Vagina (tissue), 2 donors: ENCODE measurements at places on chromosomes 13 and 19.
A peak's percentile ranks its signal among the peaks of the same experiment; 100 is the strongest.

DNA sequence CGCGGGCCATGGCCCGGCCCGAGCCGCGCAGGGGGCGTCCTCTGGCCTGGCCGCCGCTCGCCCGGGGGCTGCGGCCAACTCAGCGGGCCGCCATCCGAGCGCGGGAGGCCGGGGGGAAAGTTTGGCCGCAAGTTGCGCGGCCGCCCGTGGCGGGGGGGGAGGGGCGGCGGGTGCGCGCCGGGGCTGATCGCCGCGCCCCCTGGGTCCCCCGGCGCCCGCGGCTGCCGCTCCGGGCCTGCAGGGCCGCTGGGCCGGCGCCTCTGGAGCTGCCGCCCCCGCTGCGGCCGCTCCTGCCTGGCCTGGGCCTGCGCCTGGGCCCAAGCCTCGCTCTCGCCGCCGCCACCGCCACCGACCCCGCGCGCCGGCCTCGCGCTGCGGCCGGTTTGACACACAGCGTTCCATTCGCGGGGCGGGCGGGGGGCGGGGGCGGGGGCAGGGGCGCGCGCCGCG, at the start of gene NR2F6:
TSS of gene NR2F6 (minus strand) at position 385 of the 450 bp plus-strand sequence. CDS start 699 bp downstream, outside the sequence.
- no peak for DNase-seq

DNA sequence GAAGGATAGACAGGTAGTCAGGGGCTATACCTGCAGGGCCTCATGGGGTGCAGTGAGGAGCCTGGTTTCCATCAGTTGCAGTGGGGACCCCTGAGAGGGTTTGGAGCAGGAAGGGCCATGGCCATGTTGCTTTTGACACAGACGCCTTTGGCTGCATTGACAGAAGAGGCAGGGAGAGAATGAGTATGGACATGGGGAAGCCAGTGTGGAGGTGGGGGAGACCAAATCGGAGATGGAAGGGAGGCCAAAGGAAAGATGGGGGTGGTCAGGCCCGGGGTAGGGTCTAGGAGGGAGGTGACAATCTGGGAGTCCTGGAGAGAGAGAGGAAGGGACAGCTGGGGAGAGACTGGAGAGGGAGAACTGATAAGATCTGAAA, 1.3 kb downstream of the HSD11B1L start:
- DNase-seq = no peak

- no peak for DNase-seq
Observed at GRCh38 chr19:1251330-1252220, 3.2 kb downstream of the MIDN start.

GRCh38 chr13:26412263-26412662, 145.2 kb upstream of the WASF3 start:
- DNase-seq = no peak

- DNase-seq = no peak
Observed at GRCh38 chr19:6528544-6529121, 2.2 kb upstream of the TNFSF9 start.

- no peak for DNase-seq
Observed at GRCh38 chr13:26324867-26325266, 70.9 kb downstream of the CDK8 start.

DNA sequence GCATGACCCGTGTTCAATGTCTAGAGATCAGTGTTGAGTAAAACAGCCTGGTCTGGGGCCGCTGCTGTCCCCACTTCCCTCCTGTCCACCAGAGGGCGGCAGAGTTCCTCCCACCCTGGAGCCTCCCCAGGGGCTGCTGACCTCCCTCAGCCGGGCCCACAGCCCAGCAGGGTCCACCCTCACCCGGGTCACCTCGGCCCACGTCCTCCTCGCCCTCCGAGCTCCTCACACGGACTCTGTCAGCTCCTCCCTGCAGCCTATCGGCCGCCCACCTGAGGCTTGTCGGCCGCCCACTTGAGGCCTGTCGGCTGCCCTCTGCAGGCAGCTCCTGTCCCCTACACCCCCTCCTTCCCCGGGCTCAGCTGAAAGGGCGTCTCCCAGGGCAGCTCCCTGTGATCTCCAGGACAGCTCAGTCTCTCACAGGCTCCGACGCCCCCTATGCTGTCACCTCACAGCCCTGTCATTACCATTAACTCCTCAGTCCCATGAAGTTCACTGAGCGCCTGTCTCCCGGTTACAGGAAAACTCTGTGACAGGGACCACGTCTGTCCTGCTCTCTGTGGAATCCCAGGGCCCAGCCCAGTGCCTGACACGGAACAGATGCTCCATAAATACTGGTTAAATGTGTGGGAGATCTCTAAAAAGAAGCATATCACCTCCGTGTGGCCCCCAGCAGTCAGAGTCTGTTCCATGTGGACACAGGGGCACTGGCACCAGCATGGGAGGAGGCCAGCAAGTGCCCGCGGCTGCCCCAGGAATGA, 1.5 kb upstream of the CEACAM5 start:
- peak; percentile 93 for DNase-seq

DNA sequence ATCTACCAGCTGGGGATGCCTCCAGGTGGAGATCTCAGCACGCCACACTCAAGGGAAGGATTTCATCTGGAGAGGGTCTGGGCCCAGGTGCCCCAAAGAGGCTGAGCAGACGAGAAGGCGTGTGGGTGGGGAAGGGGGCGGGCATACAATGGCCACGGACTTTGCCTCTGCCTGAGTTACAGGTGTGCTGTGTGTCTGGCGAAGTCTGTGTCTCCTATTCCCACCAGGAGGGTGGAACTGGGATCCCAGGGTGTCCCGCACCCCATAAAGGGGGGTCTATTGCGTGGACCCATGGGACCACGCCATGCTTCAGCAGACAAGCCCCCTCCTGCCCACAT, 3.6 kb downstream of the TLE2 start:
- no peak for DNase-seq

GRCh38 chr19:15615526-15615925, 508 bp downstream of the CYP4F8 start:
- DNase-seq = no peak

GRCh38 chr19:17107546-17108452, 32.2 kb downstream of the MYO9B start:
- peak; percentile 98 for DNase-seq

GRCh38 chr13:21736926-21737325, 66.1 kb downstream of the FGF9 start:
- peak; percentile 32 for DNase-seq

- no peak for DNase-seq
Observed at GRCh38 chr13:111183959-111184358, 68.8 kb downstream of the ARHGEF7 start.

DNA sequence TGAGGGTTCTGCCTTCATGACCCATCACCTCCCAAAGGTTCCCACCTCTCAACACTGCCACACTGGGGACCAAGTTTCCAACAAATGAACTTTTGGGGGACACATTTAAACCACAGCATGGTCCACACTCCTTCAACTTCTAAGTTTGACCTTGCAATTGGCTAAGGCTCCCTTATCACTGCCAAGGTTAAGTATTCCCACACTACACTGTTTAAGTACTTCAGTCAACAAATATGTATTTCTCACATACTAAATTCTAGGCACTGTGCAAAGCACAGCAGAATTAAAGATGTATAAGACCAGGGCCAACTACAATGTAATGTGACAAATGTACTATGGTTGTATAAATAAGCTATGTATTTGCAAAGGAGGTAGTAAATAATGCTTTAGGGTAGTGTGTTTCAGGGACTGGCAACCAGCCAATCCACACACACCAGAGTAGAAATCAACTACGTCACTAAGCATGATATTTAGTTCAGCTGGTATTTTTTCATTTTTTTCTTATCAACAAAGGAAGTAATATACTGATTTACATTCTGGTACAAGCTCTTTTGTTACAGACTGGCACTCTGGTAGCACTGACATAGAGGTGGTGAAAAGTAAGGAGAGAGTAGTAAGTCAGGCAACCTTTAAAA, 12.2 kb downstream of the NUFIP1 start:
- DNase-seq = no peak

- DNase-seq = no peak
Observed at GRCh38 chr13:59111751-59112171, 1052.0 kb downstream of the DIAPH3 start.

DNA sequence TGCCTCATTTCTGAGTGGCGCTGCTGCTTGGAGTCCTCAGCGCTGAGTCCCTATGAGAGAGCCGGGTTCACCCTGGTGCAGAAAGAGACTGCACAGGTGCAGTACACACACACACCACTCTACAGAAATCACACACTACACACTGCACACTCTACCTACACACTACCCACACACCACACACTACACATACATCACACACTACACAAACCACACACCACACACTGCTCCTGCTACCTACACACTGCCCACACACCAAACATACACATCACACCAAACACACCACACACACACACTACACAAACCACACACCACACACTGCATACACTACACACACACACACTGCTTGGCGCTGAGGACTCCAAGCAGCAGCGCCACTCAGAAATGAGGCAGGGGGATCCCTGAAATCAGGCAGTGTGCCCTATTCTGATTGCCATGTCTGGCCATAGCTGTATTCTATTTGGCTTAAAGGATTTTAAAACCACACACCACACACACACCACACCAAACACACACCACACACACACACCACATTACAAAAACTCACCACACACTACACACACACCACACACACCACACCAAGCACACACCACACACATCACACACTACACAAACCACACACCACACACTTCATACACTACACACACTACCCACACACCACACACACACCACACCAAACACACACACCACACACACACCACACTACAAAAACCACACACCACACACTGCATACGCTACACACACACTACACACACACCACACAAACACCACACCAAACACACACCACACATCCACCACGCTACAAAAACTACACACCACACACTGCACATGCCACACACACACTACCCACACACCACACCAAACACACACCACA, 4.9 kb downstream of the MAG start:
- no peak for DNase-seq

DNA sequence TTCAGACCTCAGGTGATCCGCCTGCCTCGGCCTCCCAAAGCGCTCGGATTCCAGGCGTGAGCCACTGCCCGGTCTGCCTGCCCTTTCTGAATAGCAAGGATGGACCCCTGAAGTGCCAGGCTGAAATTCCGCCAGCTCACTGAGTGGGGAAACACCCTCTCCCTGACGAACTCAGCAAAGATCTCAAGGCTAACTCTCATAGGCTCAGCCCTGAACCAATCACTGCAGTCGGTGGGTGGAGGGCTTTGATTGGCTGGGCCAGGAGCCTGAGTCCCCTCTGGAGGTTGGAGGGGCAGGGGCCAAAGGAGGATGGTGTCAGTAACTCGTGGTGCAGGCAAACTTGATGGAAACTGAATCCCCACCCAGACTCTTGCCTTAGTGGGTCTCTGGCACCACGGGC, 11.2 kb upstream of the COMP start:
- no peak for DNase-seq

DNA sequence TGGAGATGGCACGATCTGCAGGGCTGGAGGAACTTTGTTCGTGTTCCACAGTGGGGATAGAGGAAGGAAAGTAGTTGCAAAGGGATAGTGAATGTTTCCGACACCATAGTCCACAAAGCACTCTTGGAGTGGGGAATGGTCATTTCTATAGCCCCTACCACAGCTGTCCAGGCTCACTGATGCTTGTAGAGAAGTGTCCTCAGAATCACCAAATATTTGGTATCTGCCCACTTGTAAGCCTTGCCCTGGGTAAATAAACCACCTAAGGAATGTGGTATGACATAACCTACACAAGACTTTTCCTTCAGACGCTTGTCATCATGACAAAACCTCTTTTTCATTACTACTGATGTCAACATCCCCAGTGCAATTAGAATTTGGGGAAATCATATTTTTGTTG, 686.5 kb upstream of the ARGLU1 start:
- no peak for DNase-seq

- no peak for DNase-seq
Observed at GRCh38 chr13:97300871-97301270, 78.7 kb downstream of the MBNL2 start.
